ENCODE measurements at places on chromosomes 6 and 20.

- DNase-seq = no peak
Observed at GRCh38 chr6:119193707-119194106, 115.2 kb upstream of the FAM184A start.

GRCh38 chr20:47854687-47855212, 69.5 kb upstream of the SULF2 start:
- no peak for DNase-seq

GRCh38 chr6:45830441-45831139, 185.1 kb downstream of the CLIC5 start:
- DNase-seq = no peak

- no peak for DNase-seq
Observed at GRCh38 chr6:112407101-112407590, 60.0 kb downstream of the RFPL4B start.

DNA sequence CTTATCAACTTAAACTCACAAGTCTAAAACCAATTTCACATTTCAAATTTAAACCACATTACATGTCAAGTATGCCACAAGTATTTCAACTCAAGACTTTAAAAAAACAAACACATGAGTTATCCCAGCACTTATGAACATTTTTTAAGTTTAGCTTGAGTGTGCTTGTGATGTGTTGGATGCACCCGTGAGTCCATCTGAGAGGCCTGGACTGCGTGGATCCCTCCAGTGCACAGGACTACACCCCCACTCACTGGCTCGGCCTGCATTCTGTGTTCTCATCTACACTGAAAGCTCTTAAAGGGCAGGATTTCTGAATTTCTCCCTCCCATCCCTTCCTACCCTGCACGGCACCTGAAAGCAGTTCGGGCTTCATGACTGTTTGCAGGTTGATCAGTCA, 128.8 kb upstream of the CD93 start:
- DNase-seq = no peak

- no peak for DNase-seq
Observed at GRCh38 chr6:75788894-75789293, 39.9 kb downstream of the MYO6 start.

DNA sequence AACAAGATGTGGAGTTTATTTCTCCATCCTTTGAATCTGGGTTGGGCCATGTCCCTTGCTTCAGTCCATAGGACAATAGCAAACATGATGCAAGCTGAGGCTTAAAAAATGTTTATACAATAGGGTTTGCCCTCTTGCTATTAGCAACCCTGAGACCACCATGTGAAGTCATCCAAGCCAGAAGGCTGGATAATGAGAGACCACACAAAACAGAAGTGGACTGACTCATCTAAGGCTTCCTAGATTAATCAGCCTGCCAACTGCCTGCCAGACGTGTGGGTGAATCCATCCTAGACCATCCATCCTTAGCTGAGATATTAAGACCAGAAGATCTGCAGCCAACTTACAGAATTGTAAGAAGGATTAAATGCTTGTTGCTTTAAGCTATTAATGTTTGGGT, 38.1 kb upstream of the ISM1 start:
- no peak for DNase-seq
